ENCODE measurements at places on chromosomes 6 and 20. TPM values are rescaled to one million over a fixed set of nuclear protein-coding genes. Genes with fewer than 3 reads are reported as not detected.
A peak's percentile ranks its signal among the peaks of the same experiment; 100 is the strongest.

DNA sequence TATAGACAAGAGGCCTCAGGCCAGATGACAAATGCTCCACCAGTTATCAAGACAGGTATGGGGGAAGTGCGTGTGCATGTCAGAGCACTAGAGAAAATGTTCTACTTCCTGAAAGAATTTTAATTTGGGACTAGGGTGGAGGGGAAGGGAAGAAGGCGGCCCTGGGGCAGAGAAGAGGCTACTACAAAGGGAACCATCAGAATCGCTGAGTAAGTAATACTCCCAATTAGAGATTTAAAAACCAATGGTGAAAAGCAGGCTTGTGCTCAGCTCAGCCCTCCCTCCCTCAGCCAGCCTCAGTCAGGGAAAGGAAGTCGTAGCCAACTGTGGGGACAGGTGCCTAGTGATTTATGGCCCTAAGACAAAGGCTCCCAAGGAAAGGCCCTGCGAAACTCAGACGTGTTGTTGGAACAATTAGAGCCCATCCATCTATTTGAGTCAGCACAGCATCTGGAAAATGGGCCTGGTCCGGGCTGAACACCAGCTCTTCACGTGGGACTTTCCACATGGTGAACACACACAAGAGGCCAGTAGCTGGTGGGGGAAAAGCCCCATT lies 15.0 kb upstream of the MAFB start:
- H3K27ac ChIP-seq, result no peak overlapping the region
- H3K27me3 ChIP-seq, result peaks cover 2% of the 10 kb centered on the region
- no peaks in the 10 kb centered on the region for H3K36me3 ChIP-seq
- H3K4me1 ChIP-seq, result no peaks in the 10 kb centered on the region

GRCh38 chr20:44431502-44432234 lies 44.0 kb upstream of the TTPAL start:
- no peak for DNase-seq
- no peaks in the 10 kb centered on the region for H3K36me3 ChIP-seq
- no peaks in the 10 kb centered on the region for H3K4me1 ChIP-seq
- no peak overlapping the region for H3K4me3 ChIP-seq
- no peak overlapping the region for H3K27ac ChIP-seq

GRCh38 chr6:153424719-153425400 lies 293.8 kb upstream of the RGS17 start:
- H3K27me3 ChIP-seq, result no peaks in the 10 kb centered on the region
- H3K27ac ChIP-seq, result no peak overlapping the region
- DNase-seq, result no peak
- no peaks in the 10 kb centered on the region for H3K4me1 ChIP-seq

- H3K4me1 ChIP-seq, result no peaks in the 10 kb centered on the region
- peaks cover 22% of the 10 kb centered on the region for H3K36me3 ChIP-seq
- peak overlapping the region; percentile 46 for H3K27ac ChIP-seq
- H3K27me3 ChIP-seq, result no peaks in the 10 kb centered on the region
- DNase-seq, result no peak
- no peak overlapping the region for H3K4me3 ChIP-seq
Measured at GRCh38 chr20:49845060-49845459, 32.4 kb downstream of the SLC9A8 start.

DNA sequence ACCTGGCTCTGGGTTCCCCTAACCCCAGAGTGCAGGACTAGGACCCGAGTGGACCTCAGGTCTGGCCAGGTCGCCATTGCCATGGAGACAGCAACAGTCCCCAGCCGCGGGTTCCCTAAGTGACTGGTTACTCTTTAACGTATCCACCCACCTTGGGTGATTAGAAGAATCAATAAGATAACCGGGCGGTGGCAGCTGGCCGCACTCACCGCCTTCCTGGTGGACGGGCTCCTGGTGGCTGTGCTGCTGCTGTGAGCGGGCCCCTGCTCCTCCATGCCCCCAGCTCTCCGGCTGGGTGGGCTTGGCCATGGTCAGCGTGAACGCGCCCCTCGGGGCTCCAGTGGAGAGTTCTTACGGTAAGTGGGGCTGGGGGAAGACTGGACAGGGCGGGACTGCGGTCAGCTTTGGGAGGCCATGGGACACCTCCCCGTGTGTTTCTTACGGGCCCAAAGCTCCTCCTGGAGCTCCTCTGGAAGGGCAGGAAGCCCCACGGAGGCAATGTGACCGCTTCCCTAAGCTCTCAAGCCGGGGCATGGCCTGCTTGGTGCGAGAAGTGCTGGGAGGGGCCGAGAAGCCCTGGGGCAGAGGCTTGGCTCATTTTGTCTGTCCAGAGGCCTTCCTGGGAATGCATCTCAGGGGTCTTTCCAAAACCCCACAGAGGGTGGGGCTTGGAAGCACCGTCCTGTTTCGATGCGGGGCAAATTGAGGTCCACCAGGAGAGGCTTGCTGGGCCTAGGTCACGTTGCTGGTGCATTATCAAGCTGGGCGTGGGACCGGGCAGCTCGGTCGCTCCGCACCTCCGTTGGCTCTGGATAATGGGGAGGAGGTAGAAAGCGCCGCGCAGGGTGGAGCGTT lies at the start of gene HNF4A:
Gene HNF4A, plus strand, starts transcription at position 202 of the 855 bp plus-strand sequence. Its CDS starts 106 bp downstream, at position 308.
- no peak within 1 kb of the TSS for H3K4me3 ChIP-seq
- no peak for DNase-seq
- H3K36me3 ChIP-seq, result no peaks in the 10 kb centered on the region
- H3K27me3 ChIP-seq, result peaks cover 8% of the 10 kb centered on the region
- H3K4me1 ChIP-seq, result no peaks in the 10 kb centered on the region
- no peak within 1 kb of the TSS for H3K27ac ChIP-seq

- H3K27ac ChIP-seq, result no peak overlapping the region
- H3K36me3 ChIP-seq, result no peaks in the 10 kb centered on the region
- no peak for DNase-seq
- H3K4me1 ChIP-seq, result no peaks in the 10 kb centered on the region
- no peak overlapping the region for H3K4me3 ChIP-seq
Measured at GRCh38 chr6:140052736-140053729, 678.6 kb upstream of the CITED2 start.

DNA sequence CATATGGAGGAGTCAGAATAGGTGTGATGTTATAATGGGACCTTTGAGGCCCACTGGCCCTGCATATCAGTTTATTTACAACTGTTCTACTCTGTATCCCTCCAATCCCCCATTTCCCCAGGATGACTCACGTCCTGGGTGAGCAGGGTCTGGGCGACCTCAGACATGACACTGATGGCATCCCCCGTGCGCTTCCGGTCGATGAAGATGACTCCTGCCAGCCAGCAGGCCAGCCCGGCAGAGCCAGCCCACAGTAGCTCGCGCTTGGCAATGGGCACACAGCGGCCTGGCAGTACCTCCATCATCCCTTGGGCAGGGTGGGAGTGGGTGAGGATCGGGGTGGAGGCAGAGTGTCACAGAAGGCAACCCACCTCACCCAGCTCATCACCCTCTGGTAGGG lies 5.6 kb downstream of the AGPAT1 start:
- H3K27me3 ChIP-seq, result no peaks in the 10 kb centered on the region
- no peak overlapping the region for H3K4me3 ChIP-seq
- peaks cover 19% of the 10 kb centered on the region for H3K36me3 ChIP-seq
- H3K4me1 ChIP-seq, result peaks cover 29% of the 10 kb centered on the region

DNA sequence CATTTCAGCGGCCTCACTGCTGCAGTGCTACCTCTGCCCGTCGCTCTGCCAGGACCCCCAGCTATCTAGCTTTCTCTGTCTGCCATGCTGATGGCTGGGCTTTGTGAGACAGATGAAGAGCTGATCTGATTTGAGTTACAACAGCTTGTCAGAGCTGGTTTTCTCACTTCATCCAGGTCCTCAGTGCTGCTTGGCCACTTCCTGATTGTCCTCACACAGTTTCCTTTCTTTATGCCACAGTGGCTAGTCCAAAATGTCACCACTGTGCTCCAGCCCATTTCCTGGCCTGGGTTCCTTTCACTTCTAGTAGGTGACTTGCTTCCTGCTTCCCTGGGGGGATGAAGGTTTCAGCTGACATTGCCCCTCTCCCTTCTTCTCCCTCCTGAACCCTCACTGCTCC lies 35.4 kb downstream of the FNDC1 start:
- peaks cover 3% of the 10 kb centered on the region for H3K27me3 ChIP-seq
- no peaks in the 10 kb centered on the region for H3K4me1 ChIP-seq
- no peaks in the 10 kb centered on the region for H3K36me3 ChIP-seq
- no peak overlapping the region for H3K27ac ChIP-seq
- H3K4me3 ChIP-seq, result no peak overlapping the region

GRCh38 chr6:39530201-39530759 lies 194.9 kb downstream of the KIF6 start:
- H3K36me3 ChIP-seq, result no peaks in the 10 kb centered on the region
- H3K27ac ChIP-seq, result peak overlapping the region; percentile 62
- peak; percentile 12 for DNase-seq

GRCh38 chr6:34795836-34796425 lies 4.0 kb downstream of the BLTP3A start:
- H3K4me3 ChIP-seq, result no peak overlapping the region
- no peaks in the 10 kb centered on the region for H3K27me3 ChIP-seq
- H3K36me3 ChIP-seq, result no peaks in the 10 kb centered on the region
- H3K4me1 ChIP-seq, result peaks cover 22% of the 10 kb centered on the region
- no peak overlapping the region for H3K27ac ChIP-seq

DNA sequence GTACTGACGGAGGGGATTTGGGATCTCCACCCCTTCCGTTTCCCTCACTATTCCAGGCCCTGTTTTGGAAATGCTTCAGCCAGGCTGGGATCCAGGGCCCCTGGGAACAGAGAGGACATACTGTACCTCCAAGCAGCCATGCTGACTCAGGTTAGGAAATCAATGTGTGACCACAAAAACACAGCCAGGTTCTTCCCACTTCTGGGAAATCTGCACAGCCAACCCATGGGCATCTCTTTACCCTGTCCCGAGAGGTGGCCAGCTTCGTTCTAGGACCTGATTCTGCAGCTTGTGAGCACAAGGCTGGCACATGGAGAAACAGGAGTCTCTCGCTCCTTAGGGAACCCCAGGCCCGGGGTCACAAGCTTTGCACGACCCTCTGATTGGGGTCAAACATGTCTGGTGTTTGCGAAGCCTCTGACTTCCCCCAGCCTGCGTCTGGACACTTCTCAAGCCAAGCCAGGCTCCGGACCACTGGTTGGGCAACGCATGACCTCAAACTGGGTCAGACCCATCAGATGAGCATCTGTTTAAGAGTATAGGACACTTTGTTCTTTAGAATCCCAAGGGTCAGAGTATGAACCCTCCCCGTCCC lies 8.3 kb upstream of the TTPAL start:
- no peaks in the 10 kb centered on the region for H3K4me1 ChIP-seq
- no peak overlapping the region for H3K27ac ChIP-seq
- H3K4me3 ChIP-seq, result no peak overlapping the region
- no peak for DNase-seq
- H3K36me3 ChIP-seq, result no peaks in the 10 kb centered on the region

DNA sequence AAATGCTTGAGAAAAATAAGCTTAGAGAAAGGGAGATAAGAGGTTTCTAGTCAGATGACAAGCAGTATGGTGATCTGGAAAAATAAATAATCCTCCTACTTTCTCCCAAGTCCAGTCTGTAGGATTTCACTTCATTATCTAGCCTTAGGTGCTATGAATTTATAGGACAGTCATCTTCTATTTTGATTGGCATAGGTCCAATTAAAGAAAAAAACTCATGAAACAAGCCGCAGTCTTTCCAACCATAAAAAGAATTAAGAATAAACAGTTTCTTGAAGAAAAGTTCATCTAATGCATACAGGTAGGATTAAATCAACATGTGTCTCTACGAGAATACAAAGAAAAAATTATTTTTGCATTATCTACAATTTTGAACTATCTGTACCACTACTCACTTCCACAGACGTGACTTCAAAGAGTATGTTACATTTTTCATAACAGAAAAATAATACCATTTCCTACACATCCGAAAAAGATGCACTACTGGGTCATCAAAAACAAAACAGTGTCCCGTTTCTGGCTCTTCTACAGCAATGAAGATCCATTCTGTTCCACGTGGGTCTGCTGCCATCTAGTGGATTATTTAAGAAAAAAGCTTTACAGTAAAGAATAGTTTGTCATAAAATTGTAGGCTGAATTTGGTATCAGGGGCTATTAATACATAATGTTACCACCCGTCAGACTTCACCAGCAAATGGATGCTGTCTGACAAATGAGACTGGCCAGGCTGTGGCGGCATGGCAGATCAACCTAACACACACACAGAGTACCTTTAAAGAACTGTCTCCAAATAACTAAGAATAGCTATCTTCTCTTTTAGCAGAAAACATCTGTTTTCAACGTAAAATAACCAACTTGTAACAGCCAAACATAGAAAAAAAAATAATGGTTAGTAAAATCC lies 28.9 kb downstream of the STX7 start:
- H3K4me1 ChIP-seq, result peaks cover 12% of the 10 kb centered on the region
- no peaks in the 10 kb centered on the region for H3K36me3 ChIP-seq
- no peaks in the 10 kb centered on the region for H3K27me3 ChIP-seq
- DNase-seq, result peak; percentile 59
- H3K4me3 ChIP-seq, result no peak overlapping the region

DNA sequence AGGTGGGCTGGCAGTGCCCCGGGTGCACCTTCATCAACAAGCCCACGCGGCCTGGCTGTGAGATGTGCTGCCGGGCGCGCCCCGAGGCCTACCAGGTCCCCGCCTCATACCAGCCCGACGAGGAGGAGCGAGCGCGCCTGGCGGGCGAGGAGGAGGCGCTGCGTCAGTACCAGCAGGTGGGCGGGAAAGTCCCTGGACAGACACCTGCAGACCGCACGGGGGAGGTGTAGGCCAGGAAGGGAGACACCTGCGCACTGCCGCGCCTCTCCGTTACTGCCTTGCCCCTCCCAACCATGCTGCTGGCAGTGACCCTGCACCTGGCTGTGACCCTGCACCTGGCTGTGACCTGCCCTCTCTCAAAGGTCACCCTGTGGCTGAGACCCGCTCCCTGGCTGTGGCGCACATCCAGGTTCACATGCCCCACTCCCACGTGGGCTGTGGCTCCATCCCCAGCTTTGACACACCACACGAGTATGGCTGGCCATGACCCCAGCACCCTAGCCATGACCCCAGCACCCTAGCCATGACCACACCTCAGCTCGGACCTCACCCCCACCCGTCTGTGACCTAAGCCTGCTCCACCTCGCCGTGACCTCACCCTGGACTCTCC lies 11.6 kb downstream of the RBCK1 start:
- H3K4me3 ChIP-seq, result no peak overlapping the region
- no peak for DNase-seq
- H3K4me1 ChIP-seq, result peaks cover 17% of the 10 kb centered on the region
- no peak overlapping the region for H3K27ac ChIP-seq
- peaks cover 53% of the 10 kb centered on the region for H3K36me3 ChIP-seq
- no peaks in the 10 kb centered on the region for H3K27me3 ChIP-seq

DNA sequence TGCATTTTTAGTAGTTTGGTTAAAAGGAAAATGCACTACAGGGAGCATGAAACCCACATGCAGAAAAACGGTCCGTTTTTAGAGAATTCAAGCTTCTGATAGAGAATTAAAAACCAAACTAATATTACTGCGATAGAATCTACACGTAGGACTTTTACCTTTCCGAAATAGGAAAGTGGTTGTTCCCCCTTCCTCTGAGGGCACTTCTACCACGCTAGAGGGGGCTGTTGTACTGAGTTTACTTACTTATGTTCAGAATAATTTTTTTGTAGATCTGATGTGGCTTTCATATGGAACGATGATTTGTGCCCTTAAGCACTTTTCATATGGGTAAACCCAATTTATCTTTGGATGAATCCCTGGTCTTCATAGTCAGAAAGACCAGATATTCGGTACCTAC lies 264.3 kb upstream of the PLN start:
- H3K4me1 ChIP-seq, result peaks cover 2% of the 10 kb centered on the region
- H3K27me3 ChIP-seq, result peaks cover 14% of the 10 kb centered on the region
- no peaks in the 10 kb centered on the region for H3K36me3 ChIP-seq
- DNase-seq, result peak; percentile 68

ZBTB12 gene
- 1.8 TPM for total RNA-seq

Data from activated CD8-positive, alpha-beta T cell treated with anti-CD3 and anti-CD28 coated beads for 36 hours (primary cell).